Right cardiac atrium (tissue), 5 donors: ENCODE measurements at places on chromosomes 13 and 19. TPM values are rescaled to one million over a fixed set of nuclear protein-coding genes. Genes with fewer than 3 reads are reported as not detected.

DNA sequence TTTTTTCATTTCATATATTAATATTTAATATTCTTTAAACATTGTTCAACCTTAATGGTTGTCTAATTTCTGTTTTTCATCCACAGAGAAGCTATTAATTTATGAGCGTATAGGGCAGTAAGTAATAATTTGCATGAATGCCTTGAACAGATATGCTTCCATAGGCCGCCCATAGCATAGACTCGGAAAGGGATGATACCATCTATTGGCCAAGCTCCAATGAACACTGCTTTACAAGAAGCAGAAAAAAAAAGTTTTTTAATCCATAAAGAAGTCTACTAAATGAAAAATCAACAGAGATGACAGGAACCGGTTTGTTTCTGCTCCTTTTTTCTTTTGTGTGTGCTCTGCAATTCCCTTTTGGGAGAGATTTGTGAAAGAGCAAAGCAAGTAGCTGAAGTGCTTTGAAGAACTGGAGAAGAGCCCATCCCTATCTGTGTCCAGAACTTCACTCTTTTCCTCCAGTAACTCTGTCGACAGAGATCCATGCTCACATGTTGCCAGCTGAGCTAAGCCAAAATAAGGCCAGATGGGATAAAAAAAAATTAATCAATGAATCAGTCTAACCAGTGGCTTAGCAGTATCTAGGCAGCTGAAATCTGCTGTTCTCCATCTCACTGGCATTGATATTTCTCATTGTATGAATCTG, 215.9 kb upstream of the SOX21 start:
- no peak for DNase-seq

GRCh38 chr13:22800526-22801401, 380.0 kb upstream of the SGCG start:
- no peak for DNase-seq

DNA sequence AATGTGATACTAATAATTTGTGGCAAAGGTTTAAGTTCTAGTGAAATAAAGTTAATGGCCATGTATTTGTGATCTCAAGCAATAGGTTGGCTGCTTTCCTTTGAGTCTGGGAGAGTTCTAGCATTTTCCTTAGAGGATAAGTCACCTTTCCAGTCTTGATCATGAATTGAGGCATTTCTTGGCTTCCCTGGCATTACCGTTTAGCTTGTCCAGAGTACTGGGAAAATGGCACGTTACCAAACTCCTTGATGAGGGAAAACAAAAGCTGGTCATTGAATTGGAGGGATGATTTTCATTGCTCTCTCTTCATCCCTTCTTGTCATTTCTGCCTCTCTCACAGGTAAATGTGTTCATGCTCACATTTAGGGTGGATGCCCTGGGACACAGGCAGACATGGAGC, 34.0 kb upstream of the SPRY2 start:
- no peak for DNase-seq

DNA sequence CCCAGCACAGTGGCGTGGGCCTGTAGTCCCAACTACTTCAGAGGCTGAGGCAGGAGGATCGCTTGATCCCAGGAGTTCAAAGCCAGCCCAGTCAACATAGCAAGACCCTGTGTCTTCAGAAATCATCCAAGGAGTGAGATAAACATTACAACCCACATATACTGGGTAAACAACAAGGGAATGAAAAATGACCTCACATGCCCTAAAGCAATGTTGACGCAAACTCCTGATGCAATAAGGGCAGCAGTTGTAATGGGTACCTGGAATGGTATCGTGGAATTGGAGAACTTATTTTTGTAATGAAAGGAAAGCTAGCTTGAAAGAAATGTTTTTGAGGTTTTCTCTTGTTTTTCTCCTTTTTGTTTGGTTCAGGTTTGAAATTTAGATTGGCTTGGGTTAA, 24.5 kb upstream of the LGALS16 start:
- no peak for DNase-seq

DNA sequence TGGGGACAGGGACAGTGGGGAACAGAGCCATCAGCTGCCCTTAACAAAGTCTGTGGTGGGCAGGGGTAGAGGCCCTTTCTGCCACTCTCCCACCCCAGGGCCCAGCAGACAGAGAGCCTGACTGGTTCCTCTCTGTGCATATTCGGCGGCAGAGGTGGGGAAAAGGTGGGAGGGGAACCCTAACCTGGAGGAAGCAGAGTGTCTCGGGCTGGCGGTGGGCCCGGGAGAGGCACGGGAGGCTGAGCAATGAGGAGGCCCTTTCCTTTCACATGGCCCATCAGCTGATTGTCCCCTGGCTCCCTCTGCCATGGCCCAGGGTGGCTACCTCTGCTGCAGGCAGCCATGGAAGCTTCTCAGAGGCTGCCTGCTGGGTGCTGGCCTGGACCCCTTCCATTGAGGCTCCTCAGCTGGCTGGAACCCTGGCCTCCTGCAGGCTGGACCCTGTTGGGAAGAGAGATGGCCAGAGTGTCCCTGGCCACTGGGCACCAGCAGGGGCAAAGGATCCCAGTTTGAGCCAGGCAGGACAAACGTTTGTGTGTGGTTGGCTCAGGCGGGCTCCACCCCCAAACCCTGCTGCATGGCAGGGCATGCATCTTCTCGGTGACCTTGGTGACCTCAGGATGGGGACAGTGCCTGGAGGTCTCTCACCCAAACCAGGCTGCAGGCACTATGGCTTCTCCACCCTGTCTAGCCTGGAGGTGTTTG, 202.8 kb upstream of the ZNF536 start:
- DNase-seq, result no peak

DNA sequence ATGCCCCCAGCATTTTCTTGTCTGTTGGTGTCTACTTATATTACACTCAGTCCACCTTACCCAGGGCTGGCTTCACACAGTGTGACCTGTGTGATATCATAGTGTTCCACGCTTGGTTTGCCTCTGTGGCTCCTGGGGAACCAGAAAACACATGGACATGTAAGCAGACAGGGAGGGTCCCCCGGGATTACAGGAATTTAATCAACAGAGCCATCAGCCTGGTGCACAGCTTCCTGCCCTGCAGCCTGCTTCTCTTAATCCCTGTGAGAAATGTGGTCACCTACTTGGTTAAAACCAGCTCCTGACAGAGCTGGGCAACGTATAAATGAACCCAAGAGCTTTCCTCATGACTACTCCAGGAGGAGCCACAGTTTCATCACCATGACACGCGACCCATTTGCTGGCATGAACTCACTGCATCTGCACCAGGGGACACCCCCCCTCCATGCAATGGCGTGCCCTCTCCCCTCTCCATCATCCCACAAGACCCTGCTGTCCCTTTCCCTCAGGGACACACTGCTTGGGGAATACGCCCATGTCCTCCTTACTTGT, 152.1 kb downstream of the UQCRFS1 start:
- DNase-seq, result no peak

DNA sequence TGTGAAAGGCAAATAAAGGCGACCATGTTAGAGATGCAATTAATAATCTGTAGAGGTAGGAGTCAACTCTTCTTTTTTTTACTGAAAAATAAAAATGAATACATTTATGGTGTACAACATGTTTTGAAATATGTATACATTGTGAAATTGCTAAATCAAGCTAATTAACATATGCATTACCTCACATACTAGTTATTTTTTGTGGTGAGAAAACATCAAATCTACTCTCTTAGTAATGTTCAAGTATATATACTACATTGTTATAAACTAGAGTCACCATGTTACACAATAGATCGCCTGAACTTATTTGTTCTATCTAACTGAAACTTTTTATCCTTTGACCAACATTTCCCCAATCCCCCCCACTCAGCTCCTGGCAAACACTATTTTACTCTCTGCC, 143.2 kb downstream of the POU4F1 start:
- DNase-seq, result no peak

WDR87 gene
- total RNA-seq, result not detected
